ENCODE measurements at places on chromosomes 11 and 22.

DNA sequence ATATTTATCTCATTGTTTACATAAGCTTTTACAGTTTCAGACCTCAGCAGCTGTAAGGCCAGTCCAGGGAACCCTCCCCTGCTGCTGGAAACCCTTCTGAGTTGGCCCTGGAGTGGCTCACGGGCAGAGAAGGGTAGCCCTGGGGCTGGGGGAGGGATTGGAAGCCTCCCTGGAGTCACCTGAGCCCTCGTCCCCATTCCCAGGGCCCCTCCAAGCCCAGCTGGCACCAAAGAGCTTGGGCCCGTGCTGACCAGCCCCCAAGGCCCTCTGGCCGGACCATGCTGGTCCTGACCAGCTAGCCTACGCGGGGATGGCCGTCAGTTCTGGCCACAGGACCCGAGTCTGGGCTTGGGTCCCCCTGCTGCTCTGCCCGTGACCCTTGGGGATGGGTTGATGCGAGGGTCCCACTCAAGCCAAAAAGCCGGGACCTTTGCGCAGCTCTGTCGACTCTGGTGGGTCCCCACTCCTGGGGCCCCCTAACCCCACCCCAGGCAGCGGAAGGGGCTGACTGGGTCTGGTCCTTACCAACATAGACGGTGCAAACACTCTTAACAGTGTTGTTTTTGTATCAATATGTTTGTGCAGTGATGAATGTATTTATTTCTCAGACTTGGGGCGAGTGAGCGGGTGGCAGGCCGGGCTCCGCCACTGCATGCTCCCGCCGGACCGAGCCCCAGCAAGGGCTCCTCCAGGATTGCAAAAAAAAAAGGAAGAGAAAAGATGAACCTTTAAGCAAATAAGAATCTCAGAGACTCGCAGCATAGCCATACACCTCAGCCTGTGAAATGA lies 17.5 kb upstream of the TMEM191C start:
- no peak for DNase-seq

DNA sequence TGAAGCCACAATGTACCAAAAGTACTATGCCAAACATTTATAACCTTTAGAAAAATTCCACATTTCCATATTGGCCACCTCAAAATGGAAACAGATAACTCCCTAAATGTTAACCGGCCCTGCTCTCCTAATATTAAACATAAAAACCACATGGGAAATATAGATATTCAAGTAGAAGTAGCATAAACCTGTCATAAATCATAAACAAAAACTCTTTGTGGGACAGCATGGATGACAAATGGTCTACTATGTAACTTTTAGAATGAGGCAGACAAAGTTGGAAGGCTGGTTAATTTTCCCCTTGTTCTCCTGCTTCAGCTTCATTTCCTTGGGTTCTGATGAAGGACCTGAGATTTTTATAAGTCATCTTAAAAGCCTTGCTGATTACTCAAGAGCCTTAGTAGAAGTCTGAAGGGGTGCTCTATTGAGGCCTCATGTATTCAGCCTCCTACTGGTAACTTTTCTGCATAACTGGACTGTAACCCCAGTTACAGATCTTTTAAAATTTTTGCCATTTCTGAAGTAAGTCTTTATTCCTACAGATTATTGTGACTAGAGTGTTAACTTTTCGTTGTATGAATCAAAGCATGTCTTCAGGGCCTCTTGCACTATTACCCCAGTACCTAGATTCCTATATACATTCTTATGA lies 116.4 kb downstream of the STIM1 start:
- peak; percentile 58 for DNase-seq

GRCh38 chr11:13876423-13876822 lies 86.1 kb upstream of the SPON1 start:
- no peak for DNase-seq

GRCh38 chr22:26576026-26576680 lies 13.8 kb downstream of the TPST2 start:
- DNase-seq: peak; percentile 43

GRCh38 chr11:91984033-91984584 lies 240.5 kb upstream of the FAT3 start:
- DNase-seq: peak; percentile 13
